ENCODE measurements at places on chromosomes 16 and 17.

GRCh38 chr17:27649929-27650328, 18.9 kb downstream of the LGALS9 start:
- no peak for DNase-seq

- no peak for DNase-seq
Measured at GRCh38 chr17:66483906-66484305, 181.5 kb downstream of the PRKCA start.

GRCh38 chr16:64907844-64908243, 214.0 kb downstream of the CDH11 start:
- DNase-seq: no peak

- peak; percentile 22 for DNase-seq
Measured at GRCh38 chr17:81700353-81701287, 2.5 kb upstream of the MRPL12 start.

DNA sequence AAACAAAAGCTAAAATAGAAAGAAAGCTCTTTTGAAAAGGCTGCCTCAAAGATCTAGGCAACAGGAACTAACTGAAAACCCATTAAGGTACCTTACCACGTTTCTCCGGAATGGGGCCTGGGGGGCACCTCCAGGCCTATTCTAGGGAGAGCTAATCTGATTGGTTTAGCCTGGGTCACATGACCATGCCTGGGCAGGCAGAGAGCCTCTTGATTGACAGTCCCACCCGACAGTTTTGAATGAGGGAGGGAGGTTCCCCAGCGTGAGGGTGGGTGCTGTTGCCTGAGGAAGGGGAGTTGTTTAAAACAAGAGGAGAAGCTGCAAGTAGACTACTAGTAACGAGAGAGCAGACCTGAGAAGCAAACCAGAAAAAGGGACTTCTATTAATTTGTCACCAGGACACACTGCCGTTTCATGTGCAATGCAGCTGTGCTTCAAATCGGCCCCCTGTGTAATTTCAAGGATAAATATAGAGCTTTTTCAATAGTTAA, 143.4 kb upstream of the HS3ST2 start:
- DNase-seq: peak; percentile 11

GRCh38 chr16:56988161-56988947, 1.0 kb upstream of the NLRC5 start:
- DNase-seq: peak; percentile 15

- DNase-seq: no peak
Measured at GRCh38 chr16:64450177-64450576, 671.7 kb downstream of the CDH11 start.

GRCh38 chr17:4944163-4944553, 4.1 kb downstream of the RNF167 start:
- DNase-seq: no peak

- DNase-seq: no peak
Measured at GRCh38 chr17:32016231-32016630, 9.0 kb downstream of the LRRC37B start.

- DNase-seq: peak; percentile 56
Measured at GRCh38 chr16:49528060-49528865, 154.7 kb downstream of the C16orf78 start.

DNA sequence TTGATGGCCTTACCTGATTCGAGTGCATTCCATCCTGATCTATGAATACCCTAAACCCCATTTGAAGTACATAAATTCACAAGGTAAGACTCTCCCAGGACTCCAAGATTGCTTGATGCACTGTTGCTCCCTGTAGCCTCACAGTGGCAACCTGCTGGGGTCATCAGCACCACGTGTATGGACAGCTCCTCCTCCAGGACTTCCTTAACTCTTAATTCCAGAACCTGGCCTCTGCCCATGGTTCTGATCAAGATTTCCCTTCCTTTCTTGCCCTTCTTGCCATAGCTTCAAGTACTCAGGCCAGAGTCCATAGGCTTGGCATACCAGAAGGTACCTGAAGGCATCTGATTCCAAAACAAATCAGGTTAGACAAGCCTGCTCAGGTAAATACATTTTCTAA, 34.0 kb upstream of the NLK start:
- peak; percentile 78 for DNase-seq

DNA sequence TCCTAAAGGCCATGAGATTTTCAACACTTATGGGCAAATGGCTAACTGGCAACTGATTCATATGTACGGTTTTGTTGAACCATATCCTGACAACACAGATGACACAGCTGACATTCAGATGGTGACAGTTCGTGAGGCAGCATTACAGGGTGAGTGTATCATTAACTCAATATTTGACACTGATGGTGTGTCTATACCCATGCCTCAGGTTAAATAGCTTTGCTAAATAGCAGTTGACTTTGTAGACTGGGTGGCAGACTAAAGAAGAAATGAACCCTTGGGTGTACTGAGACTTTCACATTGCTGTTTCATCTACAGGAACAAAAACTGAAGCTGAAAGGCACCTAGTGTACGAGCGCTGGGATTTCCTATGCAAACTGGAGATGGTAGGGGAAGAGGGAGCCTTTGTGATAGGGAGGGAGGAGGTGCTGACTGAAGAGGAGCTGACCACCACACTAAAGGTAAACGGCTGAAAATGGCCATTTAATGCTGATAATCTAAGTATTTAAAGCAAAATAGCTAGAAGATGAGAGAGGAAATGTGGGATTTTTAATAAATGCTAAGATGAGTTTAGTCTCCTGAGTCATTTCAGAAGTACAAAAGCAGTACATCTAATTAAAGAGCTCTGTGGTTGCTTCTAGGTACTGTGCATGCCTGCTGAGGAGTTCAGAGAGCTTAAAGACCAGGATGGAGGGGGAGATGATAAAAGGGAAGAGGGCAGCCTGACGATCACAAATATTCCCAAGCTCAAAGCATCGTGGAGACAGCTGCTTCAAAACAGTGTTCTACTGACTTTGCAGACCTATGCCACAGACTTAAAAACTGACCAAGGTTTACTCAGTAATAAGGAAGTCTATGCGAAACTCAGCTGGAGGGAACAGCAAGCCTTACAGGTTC, 3.0 kb downstream of the SETD6 start:
- DNase-seq: no peak

GRCh38 chr16:84362471-84362941, 5.8 kb upstream of the ATP2C2 start:
- DNase-seq: no peak

GRCh38 chr17:15952048-15952532, 7.2 kb downstream of the ADORA2B start:
- no peak for DNase-seq

GRCh38 chr16:17354141-17354601, 116.6 kb downstream of the XYLT1 start:
- DNase-seq: no peak

DNA sequence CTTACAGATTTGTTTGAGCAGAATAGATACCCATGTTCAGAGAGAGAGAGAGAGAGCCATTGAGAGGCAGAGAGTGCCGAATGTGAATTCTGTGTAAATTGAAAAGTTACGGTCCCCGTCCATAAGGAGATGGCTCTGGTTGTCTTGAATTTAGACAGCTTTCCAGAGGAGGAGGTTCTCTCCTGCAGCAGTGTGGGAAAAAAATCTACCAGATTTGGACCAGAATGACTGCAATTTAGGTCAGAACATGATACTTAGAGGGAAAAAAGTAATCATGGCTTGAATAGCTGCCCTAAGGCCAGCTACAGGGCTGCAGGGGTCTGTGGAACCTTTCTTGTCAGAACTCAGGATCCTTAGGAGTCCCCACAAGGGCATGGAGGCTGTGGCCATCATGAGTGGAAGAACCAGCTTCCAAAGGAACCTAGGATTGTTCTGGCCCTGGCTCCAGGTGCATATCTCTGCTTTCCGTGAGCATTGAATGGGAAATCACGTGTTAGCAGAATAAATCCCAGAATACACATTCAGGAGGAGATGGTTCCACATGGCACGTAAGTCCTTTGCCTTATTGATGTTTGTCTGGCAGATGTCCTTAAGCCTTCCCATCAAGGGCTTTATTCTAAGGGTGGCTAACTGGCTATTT, 13.0 kb downstream of the PITPNC1 start:
- no peak for DNase-seq

GRCh38 chr17:40582328-40582901, 17.1 kb upstream of the CCR7 start:
- no peak for DNase-seq

- no peak for DNase-seq
Measured at GRCh38 chr17:65370669-65371131, 190.7 kb downstream of the AXIN2 start.

- DNase-seq: peak; percentile 2
Measured at GRCh38 chr17:66040402-66040801, 151.5 kb downstream of the CEP112 start.

- no peak for DNase-seq
Measured at GRCh38 chr17:67862614-67863217, 37.4 kb downstream of the BPTF start.

- no peak for DNase-seq
Measured at GRCh38 chr17:55190748-55191147, 74.0 kb upstream of the HLF start.

DNA sequence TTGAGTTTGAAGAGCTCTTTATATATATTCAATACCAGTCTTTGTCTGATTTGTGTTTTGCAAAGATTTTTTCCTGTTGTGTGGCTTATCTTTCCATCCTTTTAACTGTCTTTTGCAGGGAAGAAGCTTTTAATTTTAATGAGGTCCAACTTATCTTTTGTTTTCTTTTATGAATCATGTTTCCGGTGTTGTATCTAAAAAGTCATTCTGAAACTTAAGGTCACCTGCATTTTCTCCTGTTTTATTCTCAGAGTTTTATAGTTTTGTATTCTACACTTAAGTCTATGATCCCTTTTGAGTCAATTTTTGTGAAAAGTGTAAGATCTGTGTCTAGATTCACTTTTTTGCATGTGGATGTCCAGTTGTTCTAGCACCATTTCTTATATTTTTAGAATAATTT, 24.6 kb upstream of the COX10 start:
- no peak for DNase-seq

GRCh38 chr16:88722784-88723506, 16.6 kb downstream of the CTU2 start:
- DNase-seq: no peak

DNA sequence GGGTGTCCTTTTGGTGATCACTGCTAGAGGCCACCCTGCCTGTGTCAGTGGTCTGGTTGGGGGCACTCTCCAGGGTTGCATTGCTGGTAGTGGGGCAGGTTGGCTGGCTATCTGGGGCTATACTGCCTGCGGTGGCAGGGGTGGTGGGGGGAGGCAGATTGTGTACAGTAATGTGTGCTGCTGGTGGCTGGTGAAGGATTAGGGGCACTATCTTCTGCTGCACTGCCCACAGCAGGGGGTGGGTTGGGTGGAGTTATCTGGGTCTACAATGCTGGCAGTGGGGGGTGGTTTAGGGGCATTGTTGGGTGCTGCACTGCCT, 204.0 kb upstream of the WSB1 start:
- DNase-seq: no peak

DNA sequence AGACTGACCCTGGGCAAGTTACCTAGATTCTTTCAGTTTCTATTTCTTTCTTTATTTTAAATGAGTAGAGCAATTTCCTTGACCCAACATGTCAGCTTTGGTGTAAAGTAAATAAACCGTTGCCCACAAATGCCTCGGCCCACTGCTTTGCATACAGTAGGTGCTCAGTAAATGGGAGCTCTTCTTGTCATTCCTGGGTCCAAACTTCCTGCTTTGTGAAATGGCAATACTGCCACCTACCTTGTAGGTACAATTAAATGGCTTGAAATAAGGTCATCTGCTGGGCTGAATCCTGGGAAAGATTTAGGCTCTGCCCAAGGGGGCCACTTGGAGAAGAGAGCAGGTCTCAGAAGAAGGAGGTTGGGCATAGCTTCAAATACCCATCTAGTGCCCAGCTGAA, 253.0 kb downstream of the HS3ST3B1 start:
- DNase-seq: peak; percentile 6

- no peak for DNase-seq
Measured at GRCh38 chr17:14123619-14124278, 54.4 kb downstream of the COX10 start.

- DNase-seq: no peak
Measured at GRCh38 chr16:58338205-58338604, 43.4 kb upstream of the PRSS54 start.

DNA sequence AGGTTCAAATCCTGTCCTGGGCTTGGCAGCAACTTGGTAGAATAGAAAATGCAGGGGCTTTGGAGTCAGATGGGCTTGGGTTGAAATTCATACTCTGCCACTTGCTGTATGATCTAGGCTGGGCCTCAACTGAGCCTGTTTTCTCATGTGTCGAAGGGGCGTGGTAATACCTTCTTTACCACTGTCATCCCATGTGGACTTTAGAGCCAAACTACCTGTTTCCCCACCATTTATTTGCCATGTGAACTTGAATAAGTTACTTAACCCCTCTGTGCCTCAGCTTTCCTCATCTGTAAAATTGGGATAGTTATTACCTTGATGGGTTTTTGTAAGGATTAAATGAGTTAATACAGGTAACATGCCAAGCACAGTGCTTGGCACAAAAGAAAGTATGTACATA, 106.0 kb downstream of the COPRS start:
- DNase-seq: no peak

DNA sequence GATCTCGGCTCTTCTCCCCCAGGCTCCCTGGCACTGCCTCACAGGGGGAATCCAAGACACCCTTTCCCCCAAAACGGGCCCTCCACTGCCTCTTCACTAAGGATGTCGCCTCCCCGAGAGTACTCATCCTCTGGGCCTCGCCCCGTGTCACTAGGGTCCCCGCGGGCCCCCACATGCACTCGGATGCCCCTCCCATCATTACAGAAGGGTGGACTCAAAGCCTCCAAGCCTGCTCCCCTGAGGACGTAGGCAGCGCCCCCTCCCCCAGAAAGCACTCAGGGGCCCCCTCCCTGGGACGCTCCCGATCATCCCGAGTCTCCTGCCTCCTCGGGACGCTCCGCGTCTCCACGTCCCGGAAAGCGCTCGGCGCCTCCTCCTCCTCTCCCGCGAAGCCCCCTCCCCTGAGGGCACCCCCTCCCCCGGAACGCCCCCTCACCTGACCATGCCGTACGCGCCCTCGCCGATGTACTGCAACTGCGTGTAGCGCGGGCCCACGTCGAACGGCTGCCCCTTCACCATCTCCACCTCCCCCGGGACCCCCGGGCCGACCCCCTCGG, 338 bp downstream of the MAPK3 start:
- peak; percentile 15 for DNase-seq

DNA sequence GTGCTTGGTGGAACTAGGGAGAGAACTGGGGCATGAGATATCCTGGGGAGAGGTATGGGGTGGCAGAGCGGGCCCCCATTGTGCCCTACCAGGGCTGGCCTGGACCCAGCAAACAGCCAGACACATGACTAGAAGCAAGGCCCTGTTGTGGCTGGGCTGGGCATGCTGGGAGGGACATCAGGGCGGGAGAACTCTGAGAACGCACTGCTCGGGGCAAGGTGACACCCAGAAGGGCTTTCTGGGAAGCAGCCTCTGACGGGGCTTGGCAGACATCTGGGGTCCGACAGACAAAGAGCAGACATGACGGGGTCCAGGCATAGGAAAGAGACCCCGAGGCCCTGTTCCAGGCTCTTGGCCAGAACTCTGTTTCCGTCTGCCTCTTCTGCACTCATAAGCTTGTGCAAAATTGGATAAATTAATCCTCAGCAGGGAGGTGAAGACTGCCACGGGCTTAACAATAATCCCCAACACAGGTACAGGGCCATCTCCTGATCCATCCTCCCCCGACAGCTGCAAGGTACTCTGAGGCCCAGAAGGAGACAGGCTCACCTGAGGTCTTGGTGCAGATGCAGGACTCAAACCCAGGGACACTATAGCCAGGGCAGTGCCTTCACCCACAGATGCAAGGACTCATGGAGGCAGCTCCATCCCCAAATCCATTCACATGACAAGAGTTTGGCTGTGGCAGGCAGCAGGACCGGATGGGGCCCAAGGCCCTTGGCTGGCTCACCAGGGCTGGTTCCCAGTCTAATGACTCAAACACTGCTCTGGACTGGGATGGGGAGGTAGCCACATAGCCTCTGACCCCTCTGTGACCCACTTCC, 5.4 kb downstream of the SREBF1 start:
- no peak for DNase-seq

All from choroid plexus epithelial cell (primary cell).